ENCODE measurements at places on chromosomes 1 and 21.

DNA sequence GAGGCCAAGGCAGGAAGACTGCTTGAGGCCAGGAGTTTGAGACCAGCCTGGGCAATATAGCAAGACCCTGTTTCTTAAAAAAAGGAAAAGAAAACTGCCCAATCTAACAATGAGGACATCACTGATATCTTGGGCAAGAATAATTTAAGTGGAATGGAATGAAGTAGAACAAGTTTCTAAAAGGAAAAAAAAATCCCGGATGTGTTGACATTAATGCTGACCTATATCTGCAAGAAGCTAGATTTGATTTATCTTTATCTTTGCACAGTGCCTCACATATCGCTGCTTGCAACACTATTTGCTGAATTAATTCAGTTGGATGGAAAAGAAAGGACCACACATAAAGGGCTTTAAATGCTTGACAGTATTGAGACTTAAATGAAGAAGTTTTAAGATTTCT is 27.8 kb downstream of the DIPK1A start:
- peak; percentile 54 for DNase-seq

GRCh38 chr1:17611991-17612390 is 72.5 kb downstream of the ARHGEF10L start:
- peak; percentile 28 for DNase-seq

- DNase-seq = no peak
These were observed 539.2 kb upstream of the OLFM3 start for GRCh38 chr1:102535829-102536505.

DNA sequence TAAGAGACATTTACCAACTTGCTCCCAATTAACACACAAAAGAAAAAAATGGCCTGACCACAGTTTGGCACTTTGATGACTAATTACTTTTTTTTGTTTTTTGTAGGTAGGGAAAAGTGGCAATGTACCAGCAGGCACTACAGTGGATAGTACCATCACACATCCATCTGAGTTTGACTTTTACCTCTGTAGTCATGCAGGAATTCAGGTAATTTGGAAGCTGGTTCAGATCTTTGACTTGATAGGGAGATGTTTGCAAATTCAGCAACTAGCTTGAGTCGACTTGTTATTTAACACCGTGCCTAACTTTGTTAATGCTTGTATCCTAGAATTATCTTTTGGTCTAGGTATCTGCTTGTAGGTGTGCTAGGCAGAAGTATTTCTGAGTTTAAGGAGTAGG is 33.0 kb upstream of the AGO1 start:
- DNase-seq = no peak

GRCh38 chr1:206705191-206705590 is 20.5 kb downstream of the MAPKAPK2 start:
- peak; percentile 90 for DNase-seq

- DNase-seq = peak; percentile 50
These were observed 92.6 kb upstream of the VAV3 start for GRCh38 chr1:108057541-108057940.

- DNase-seq = peak; percentile 87
These were observed 39.2 kb downstream of the CDK18 start for GRCh38 chr1:205543351-205544301.

- DNase-seq = no peak
These were observed 223.1 kb upstream of the PLXNA2 start for GRCh38 chr1:208467151-208467780.

DNA sequence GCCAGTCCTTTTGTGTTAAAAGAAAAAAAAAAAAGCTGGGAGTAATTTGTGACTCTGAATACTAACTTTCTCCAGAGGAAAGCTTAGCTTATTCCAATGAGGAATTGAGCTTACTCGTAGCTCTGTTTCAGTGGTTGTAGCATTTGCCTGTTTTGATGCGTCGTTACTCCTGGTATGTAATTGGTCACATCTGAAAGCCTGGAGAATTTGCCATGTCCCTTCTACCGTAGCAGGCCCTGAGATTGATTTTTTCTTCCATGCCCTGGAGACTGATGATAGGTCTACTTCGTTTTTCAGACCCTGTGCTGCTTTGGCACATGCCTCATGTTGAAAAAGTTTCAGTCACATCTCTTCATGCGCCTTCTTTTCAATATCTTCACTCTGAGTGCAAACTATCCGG is 1103.0 kb downstream of the PLA2G4A start:
- DNase-seq = no peak

GRCh38 chr1:212782422-212783154 is 9.0 kb downstream of the NSL1 start:
- DNase-seq = peak; percentile 62

GRCh38 chr1:147565189-147565980 is 24.1 kb downstream of the BCL9 start:
- DNase-seq = no peak

DNA sequence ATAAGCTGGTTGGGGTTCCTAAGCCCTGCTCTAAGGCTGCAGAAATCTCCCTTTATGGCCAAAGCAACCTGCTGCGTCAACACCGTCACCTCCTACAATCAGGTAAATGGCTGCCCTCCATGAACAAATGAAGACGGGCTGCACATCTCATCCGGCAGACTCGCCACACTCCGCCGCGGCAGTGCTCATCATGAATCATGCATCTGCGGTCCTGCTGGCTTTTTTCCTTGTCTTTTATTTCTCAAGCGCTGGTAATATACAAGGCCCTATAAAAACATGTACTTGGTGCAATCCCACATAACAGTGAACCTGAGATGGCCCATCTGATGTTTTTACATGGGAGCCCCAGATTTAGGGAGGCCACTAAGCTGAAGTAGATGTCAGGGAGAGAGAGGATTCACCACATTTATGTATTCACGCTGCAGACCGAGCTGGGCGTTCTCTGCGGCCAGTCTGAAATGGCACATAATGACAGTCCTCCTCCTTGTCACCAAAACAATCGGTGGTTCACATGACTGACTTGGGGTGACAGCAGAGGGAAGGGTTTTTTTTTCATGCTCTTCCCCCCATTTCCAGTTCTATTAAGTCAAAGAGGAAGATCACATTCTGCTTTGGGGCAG is 91.6 kb downstream of the KAZN start:
- DNase-seq = no peak

GRCh38 chr1:202733251-202733650 is 23.0 kb upstream of the SYT2 start:
- no peak for DNase-seq

DNA sequence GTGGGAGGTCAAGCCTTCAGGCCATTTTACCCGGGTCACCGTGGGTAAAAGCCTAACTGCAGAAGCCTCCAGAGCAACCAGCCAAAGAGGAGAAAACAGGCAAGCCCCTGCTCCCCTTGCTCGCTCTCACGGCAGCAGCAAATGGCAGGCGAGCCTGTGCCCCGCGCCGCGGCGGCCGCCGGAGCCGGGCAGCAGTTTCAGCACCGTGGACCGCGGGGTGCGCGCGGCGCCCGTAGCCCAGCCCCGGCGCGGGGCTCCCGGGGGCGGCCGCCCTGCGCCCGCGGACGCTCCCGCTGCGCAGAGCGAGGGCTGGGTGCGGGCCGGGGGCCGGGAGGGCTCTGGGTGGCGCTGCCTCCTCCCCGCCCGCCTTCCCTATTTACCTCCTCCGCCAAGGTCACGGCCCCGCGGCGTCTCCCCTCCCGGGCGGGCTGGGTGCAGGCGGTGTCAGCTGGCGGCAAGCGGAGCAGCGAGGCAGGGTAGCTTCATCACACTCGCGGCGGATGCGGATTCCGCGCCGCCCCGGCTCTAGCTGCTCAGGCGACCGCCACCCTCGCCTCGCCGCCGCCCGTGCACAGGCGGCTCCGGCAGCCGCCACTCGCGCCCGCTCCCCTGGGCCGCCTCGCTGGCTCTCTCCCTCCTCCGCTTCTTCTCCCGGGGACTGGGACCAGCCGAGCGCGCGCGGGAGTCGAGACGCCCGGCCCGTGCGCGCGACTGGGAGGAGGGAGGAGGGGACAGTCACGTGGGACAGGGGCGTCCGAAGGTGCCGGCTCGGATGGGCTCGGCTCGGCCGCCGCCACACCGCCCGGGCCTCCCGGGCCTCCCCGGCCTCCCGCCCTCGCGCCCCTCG is at the start of gene RGS7:
Gene RGS7 (minus strand): TSS at position 687 of the 847 bp plus-strand sequence.
- peak; percentile 52 for DNase-seq

DNA sequence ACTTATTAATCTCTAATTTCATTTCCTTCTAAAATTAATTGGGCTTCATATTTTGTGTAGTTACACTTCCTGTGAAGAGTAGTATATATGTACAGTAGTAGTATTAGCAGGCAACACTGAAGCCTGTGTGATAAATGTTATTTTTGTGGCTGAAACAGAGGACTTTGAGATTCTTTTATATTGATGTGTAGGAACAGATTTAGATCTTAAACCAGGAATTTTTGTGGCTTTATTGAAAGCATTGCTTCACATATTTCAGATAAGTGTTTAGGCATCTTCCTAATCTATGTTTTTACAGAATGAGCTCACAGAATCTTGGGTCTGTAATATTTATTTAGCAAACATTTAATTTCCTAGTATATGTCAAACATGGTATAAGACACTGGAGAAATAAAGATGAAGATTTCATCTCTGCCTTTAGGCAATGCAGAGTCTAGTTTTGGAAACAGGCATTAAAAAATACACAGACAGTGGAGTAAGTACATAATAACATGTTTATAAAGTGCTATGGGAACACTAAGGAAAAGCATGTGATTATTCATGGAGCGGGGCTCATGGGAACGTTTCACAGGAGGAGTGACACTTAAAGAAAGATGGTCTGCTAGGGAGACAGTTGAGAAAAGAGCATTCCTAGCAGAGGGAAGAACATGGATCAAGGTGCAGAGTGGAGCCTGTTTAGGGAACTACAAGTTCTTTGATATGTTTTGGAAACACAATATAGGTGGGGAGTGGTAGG is 52.7 kb downstream of the MIGA1 start:
- DNase-seq = peak; percentile 86
